Activated CD4-positive, alpha-beta T cell treated with anti-CD3 and anti-CD28 coated beads for 4 hours (primary cell): ENCODE measurements at places on chromosomes 6 and 20.

DNA sequence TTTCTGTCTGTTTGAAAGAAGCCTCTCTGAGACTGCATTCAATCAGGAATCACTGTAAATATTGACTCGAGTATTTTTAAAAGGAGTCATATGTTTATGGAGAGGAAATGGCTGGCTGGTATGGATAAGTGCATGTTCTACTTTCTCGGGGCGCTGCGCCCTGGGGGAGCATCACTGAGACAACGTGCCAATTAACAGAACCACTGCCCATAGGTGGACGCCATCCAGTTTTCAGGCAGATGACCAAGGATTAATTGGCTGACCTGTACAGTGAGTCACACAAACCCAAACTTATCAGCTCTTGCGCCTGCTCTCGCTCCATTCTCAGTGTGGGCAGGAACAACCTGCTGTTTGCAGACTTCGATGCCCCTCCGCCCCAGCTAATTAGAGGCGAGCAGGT, 571.2 kb downstream of the QKI start:
- no peak for DNase-seq

DNA sequence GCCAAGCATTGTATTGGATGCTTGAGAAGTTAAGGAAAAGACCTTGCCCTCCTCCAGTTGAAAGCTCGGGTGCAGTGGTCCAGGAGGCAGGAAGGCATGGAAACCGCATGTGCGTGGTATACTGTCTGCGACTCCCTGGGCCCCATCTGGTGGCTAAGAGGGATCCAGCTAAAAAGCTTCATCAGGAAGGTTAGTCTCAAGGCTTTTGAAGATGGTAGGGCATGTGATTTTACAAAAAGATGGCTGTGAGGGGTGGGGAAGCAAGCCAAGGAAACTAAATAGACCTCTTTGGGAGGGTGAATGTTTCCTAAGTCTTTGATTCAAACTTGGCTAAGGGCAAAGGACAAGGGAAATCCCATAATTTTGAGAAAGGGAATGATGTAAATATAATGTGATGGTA, 109.1 kb upstream of the TIAM2 start:
- no peak for DNase-seq

GRCh38 chr6:89840538-89840937, 10.9 kb downstream of the CASP8AP2 start:
- no peak for DNase-seq

DNA sequence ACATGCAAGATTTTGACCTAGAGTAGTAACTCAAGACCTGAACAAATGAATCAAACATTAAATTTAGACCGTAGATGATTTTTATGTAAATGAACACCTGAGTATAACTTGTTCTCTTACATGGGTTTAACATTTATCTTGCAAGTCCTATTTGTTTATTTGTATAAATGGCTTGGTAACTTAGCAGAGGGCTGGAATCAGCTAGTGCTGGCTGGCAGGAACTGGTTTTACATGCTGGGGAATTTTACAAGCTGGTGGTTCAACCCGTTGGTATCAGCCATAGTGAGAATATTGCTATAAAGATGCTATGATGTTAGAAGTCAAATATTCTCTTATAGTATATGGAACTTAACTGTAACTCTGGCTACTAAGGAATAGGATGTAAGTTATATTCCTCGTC, 8.9 kb downstream of the SLC22A2 start:
- DNase-seq, result no peak

DNA sequence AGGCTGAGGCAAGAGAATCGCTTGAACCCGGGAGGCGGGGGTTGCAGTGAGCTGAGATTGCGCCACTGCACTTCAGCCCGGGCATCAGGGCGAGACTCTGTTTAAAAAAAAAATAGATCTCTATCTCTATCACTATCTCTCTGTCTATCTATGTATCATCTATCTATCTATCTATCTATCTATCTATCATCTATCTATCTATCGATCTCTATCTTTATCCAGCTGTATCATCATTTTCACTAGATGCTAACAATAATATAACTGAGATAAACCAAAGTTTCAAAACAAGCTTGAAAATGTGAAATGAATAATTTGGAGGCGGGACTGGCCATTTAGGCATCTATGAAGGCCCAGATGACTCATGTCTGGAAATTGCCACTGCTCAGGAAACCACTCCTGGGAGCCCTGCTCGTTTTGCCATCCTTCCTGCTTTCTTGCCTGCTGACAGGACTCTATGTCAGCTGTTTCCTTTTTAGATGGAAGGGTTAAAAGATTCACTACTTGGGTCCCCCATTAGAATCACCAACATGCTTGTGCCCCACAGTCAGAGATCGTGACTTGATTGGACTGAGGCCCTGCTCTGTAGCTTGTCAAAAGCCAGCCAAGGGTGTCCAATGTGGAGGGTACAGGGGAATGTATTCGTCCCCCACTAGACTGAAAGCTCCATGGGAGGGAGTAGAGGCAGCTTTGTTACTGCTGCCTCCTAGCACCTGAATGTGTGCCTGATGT, 61.7 kb downstream of the UTRN start:
- no peak for DNase-seq

- no peak for DNase-seq
These were observed 29.6 kb upstream of the DNAAF9 start for GRCh38 chr20:3436864-3437574.

DNA sequence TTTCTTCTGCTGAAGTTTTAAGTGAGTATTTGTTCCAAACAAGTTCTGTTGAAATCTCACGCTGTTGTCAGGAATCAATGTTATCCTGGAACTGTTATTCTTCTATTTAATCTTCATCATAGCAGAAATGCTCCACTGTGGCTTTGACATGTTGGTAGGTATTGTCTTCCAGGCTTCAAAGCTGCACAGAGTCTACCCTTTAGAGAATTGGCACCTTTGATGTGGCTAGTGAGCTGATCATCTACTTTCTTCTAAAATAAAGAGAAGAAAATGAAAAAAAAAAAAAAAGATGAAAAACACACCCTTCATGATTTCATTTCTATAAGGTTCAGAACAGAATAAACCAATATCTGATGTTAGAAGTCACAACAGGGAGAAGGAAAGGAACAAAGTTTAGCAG, 5.8 kb upstream of the ZSCAN23 start:
- DNase-seq, result no peak

DNA sequence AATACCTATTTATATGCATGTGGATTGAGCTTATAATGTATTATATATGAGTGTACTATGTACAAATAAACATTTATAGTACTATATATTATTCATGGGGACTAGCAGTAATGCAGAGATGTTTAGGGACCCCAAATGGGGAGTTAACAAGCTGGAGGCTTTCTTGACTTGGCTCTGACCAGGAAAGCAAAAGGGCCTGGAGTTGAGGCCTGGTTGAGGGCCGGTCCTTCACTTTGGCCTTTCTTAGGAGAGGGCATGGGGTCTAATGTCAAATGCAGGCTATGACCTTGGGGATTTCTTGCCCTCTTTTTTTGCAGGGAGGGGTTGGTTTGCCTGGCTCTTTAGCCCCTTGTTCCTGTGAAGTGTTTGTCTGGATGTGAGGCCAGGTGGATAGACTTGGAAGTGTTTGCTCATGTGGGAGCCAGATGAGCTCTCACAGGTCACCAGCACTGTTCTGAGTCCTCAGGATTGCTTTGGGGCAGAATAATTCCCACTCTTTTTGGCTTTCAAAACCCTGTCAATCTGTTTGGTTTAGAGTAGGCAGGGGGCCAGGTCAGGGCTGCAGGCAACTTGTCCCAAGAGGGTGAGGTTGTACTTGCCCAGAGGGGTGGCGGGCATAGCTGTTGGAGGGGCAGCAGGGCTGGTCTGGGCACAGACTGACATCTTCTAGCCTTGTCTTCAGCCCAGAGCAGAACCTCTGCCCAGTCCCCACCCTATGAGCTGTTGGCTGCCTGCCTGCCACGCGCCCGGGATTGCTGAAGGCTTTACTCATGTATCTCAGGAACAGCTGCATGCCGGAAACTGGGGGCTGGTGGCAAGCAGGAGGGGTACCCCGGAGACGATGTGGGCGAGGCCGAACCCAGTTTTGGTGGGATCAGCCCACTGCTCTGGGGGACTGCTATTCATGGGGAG, 14.6 kb downstream of the TJAP1 start:
- no peak for DNase-seq

DNA sequence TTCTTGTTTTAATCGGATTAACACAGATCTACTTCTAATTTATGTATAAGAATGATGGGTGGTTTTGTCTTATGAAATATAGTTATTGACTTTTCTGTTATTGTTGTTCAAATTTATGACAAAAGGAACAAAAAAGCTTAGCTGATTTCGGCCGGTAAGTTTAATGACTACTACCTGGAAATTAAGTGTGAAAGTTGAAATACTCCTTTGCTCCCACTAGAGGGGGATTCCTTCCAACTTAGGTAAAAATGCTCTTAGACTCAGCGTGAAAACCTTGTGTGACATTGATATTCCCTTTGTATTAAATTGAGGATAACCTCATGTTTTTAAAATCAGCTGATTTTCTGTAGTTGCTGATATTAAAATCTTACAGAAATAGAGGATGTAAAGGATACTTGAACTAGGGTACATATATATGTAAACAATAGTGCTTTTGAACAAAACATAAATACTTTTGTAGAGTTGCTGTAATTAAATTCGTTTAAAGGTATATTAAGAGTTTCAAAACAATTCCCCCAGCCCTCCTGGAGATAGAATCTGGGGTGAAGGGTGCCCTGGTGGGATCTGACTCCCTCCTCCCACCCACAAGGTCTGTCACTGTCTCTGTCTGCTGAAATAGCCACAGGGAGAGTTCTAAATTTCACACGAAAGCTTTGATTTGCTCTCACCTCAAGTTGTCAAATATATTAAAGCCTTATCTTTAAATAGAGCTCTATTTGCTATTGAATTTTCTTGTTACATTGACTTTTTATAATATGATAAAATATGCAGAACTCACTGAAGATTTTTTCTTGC, 257.5 kb downstream of the ARID1B start:
- DNase-seq, result no peak

- DNase-seq, result no peak
These were observed 63.5 kb downstream of the SLC2A10 start for GRCh38 chr20:46772901-46773300.

DNA sequence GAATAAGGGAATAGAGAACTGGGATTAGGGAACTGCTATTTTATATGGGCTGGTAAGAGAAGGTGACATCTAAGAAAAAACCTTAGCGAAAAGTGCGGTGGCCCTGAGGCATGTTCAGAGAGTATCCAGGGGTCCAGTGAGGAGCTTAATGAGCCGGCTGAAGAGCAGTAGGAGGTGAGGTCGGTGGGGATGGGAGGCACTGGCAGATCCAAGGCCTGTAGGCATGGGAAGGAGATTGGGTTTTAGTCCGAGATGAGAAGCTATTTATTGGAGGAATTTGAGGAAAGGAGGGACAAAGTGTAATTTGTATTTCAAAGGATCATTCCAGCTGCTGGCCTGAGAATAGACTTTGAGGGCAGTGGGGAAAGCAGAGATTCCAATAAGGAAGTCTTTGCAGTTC, 123.8 kb downstream of the QKI start:
- no peak for DNase-seq
